Hematopoietic multipotent progenitor cell treated with erythropoietin and hydrocortisone succinate and interleukin-3 and kit ligand, for 15 days (in vitro differentiated cells): ENCODE measurements at places on chromosomes 2 and 18.

DNA sequence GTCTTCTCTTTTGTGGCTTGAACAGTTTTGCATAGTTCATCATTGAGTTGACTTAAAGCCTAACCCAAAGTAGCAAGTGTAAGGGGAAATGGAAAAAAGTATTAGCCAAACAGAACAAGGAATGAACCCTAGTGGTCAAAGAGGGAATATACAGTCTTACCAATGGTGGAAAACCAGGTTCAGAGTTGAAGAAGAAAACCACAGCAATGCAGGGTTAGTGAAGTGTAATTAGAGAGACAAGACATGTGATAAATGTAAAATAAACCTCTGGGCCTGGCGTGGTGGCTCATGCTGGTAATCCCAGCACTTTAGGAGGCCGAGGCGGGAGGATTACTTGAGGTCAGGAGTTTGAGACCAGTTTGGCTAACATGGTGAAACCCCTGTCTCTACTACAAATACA lies 2.4 kb downstream of the TTN start:
- DNase-seq: no peak

GRCh38 chr18:22493940-22494339 lies 76.2 kb upstream of the CTAGE1 start:
- DNase-seq: no peak

DNA sequence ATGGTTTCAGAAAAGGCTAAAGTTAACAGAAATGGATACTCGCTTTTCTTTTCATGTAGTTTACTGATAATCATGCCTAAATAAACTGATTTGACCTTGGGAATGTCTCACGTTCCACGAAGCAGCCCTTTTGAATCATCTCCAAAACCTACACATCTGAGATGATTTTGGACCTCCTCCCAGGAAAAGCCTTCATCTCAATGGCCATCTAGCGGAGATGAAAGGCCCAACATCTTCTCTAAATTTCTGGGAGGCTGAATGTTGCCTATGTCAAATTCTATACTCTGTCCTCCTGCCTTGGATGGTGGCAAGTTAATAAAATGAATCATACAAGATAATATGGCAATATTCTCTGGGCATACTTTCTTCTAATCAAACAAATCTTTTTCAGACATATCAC lies 448.5 kb downstream of the ZEB2 start:
- no peak for DNase-seq

DNA sequence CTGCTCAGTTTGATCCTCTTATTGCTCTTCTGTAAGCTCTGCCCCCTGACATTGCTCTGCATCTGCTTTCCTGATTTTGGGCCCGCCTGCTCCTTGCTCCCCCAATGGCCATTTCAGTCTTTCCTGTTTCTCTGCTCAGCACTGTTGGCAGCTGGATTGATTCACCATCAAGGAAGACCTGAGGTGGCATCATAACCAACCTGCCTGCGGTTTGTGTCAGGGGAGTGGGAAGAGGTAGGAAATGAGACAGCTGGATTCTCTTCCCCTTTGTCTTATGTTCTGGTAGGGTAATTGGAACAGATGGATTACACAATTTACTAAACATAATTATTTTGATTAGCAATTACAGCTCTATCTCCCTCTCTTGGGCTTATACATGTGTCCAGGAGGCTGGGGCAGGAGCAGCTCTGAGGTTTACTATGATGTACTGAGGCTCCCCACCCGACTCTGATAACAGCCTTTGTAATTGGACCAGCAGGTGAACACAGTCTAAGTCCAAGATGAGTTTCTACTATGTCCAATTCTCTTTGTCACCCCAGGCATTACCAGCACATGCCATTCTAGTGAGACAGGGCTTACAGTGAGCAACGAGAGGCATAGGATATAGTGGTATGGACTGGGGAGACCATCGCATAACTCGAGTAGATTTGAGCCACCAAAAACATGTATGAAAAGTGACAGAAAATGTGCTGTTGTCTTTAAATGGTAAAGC lies 151.8 kb upstream of the MMADHC start:
- DNase-seq: no peak
